ENCODE measurements at places on chromosomes 1 and 21. TPM values are rescaled to one million over a fixed set of nuclear protein-coding genes. Genes with fewer than 3 reads are reported as not detected.
A peak's percentile ranks its signal among the peaks of the same experiment; 100 is the strongest.

IVNS1ABP gene
- total RNA-seq: 107 TPM

GPA33 gene
- 1.2 TPM for total RNA-seq

DNA sequence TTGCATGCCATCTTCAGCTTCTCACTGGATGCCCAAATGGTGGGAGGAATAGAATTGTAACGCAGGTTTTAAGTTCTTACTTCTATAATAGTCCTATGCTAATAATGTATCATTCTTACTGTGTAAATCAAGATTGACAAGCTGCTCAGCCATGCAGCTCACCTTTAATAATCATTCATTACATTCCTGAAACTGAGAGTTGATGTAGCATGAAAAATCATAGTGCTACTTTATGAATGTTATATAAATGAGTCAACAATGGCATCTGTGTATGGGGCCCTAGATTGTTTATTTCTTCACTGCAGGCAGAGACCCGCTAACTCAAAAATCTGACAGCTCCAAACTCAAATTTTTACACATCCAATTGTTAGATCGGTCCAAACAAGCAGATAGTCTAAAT lies 34.4 kb downstream of the FH start:
- H3K4me3 ChIP-seq: no peak overlapping the region
- H3K27me3 ChIP-seq: no peaks in the 10 kb centered on the region
- no peak for DNase-seq
- H3K36me3 ChIP-seq: no peaks in the 10 kb centered on the region

GRCh38 chr1:7300893-7301663 lies 470.0 kb upstream of the VAMP3 start:
- no peak overlapping the region for H3K4me3 ChIP-seq
- no peaks in the 10 kb centered on the region for H3K36me3 ChIP-seq
- DNase-seq: peak; percentile 96
- H3K27ac ChIP-seq: peak overlapping the region; percentile 100
- H3K27me3 ChIP-seq: no peaks in the 10 kb centered on the region
- H3K4me1 ChIP-seq: peaks cover 54% of the 10 kb centered on the region

DNA sequence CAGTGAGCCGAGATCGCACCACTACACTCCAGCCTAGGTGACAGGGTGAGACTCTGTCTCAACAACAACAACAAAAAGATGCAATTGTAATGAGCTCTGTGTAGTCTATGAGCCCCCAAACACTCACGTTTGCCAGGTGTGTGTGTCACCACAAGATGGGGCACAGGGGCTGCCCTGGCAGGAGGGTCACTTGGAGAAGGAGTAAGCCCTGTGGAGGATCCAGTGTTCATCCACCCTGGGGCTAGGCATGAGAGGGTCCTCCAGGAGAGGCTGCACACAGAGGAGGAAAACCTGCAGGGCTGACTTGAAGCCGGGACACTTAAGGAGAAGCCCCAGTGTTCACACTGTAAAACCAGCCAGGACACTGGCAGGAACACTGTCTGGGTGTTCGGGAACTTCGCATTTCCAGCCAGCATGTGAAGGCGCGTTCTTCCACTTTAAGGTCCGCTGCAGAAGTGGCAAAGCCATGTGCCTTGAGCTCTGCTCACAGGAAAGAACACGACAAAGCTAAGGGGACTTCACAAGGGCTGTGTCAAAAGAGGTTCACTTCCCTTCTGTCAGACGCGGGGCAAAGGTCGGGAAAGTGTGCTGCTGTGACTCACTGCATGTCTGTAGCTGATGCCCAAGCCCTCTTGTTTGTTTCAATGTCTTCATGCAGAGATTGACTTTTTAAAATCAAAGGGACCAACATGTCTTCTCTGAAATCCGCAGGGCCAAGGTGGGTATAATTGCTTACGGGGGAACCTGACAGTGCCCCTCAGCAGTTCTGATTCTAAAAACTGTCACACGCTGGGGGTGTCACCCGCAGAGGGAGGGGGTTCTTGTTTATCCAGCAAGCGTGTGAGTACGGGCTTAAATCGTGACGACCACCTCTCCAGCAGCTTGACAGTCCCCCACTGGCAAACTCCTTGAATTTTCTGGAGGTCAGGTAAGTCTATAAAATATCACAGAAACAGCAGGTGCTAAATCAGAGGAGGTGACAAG lies 102.8 kb downstream of the RIPK4 start:
- peaks cover 23% of the 10 kb centered on the region for H3K4me1 ChIP-seq
- no peak for DNase-seq
- H3K36me3 ChIP-seq: no peaks in the 10 kb centered on the region
- H3K27ac ChIP-seq: peak overlapping the region; percentile 20
- no peak overlapping the region for H3K4me3 ChIP-seq

- DNase-seq: no peak
- H3K36me3 ChIP-seq: peaks cover 27% of the 10 kb centered on the region
- H3K27me3 ChIP-seq: no peaks in the 10 kb centered on the region
- peak overlapping the region; percentile 95 for H3K27ac ChIP-seq
These were observed 790 bp downstream of the RPS8 start for GRCh38 chr1:44775930-44776729.

DNA sequence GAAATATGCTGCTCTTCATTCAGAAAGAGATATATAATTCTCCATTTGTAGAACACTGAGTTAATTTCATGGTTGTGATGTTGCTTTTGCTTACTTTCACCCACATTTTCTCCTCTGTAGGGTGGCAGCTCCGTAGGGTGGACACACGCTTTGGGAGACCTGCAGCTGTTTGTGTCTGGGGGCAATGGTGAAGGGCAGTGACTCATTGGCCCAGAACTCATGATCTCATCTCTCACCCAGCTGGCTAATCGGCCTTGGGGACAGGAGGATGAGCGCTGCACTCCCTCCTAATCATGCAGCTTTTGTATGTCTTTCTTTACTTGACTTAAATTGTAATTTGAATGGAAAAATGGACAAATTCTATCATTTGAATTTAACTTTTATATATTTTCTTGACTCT lies 9.6 kb downstream of the DISC1 start:
- H3K4me3 ChIP-seq: no peak overlapping the region
- H3K27me3 ChIP-seq: no peaks in the 10 kb centered on the region
- H3K4me1 ChIP-seq: peaks cover 14% of the 10 kb centered on the region
- no peaks in the 10 kb centered on the region for H3K36me3 ChIP-seq

All from astrocyte (in vitro differentiated cells and primary cell).